ENCODE measurements at places on chromosomes 4 and X.

DNA sequence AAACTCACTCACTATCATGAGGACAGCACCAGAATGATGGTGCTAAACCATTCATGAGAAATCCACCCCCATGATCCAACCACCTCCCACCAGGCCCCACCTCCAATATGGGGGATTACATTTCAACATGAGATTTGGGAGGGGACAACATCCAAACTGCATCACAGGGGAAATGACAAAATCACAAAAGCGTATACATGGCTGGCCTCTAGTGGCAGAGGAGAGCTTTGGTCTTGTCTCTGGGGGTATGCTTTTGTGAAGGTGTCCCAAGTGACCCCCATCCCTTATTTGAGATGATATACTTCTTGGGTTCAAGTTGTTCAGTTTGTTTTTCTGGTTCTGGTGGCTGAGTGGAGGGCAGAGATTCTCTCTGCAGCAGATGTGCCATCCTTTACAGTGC, 8.5 kb upstream of the SETD7 start:
- no peak for DNase-seq

GRCh38 chr4:140183270-140183669, 29.3 kb upstream of the MAML3 start:
- DNase-seq: no peak

DNA sequence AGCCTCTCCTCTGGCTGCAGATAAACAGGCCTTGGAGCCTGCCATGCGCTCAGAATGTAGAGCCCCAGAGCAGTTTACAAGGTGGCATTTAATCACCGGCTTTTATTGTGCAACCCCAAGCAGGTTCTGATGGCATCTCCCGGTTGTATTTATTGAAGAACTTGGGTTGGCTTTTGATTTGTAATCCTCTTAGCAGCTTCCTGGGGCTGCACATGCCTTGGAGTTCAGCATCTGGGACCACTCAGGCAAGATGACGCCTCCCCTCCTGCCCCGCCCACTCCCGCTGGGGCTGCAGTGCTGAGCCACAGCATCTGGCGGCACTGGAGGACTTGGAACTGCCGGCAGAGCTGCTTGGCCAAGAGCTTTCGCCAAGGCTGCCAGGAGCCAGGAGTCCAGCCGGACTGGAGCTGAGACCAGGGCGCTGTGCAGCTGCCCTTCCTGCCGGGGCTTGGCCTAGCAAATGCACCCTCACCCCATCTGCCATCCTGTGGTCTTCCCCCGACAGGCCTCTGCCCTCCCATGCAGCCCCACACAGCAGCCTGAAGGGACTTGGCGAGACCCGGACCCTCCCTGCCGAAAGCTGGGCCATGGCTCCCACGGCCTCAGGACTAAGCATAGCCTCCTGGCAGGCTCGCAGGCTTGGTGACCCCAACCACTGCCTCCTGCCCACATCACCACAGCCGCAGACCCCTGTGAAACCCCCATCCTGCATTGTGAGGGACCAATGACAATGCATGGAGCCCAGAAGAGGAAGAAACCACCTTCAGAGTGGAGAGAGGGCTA, 5.4 kb downstream of the HTRA3 start:
- no peak for DNase-seq

- DNase-seq: no peak
Measured at GRCh38 chrX:57596109-57596508, 4.3 kb downstream of the ZXDB start.

GRCh38 chr4:89301902-89302301, 5.7 kb downstream of the GPRIN3 start:
- no peak for DNase-seq

DNA sequence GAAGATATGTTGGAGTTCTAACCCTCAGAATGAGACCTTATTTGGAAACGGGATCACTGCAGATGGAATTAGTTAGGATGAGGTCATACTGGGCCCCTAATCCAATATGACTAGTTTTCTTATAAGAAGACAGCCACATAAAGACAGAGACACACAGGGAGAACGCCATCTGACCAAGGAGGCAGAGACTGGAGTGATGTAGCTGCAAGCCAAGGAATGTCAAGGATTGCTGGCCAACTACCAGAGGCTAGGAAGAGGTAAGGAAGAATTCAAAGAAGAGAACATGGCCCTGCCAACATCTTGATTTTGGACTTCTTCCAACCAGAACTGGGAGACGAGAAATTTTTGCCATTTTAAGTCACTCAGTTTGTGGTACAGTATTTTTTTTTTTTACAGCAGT, 152.8 kb upstream of the DIPK2B start:
- DNase-seq: no peak

DNA sequence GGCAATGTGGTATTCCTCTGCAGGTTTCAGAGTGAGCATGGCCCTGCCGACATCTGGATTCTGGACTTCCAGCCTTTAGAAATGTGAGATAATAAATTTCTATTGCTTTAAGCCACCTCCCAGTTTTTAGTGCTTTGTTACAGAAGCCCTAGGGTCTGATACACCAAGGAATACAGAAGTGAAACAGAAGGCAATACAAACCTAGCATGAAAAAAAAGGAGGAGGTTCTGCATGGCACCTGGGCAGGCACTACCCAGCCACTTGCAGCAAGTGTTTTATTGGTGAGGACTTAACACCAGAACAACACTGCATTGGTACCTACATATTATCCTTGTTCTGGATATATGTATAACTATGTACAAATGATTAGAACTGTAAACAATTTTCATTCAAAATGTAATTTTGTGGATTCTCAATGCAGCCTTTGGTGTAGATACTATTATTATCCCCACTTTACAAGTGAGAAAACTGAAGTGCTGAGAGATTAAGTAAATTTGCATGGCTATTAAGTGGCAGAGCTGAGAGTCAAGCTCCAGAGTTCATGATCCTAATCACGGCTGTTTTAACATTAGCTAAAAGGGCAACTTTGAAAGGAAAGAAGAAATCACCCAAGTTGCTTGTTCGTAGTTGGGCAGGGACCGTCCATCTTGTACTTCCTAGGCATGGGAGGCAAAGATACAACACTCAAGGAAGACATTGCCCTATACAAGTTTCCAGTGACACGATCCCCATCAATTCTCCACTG, 71.8 kb downstream of the IL21 start:
- DNase-seq: no peak

GRCh38 chr4:82705928-82706300, 92.7 kb downstream of the SCD5 start:
- DNase-seq: no peak

DNA sequence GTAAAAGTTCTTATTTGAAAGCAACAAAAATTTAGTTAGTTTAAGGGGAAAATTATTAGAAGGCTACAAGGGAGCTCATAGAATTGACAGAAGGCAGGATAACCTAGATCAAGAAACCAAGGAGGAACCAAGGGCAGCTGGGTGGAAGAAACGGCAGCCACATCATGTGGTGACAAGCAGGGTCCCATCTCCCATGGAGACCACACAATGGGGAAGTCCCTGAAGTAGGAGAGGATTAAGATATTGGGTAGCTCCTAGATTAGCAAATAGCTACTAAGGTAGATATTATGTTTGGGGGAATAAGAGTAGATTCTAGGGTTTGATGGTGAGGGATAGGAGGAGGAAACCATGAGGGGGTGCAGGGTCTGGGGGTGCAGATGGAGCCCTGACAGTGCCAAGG, 48.0 kb upstream of the TMEM154 start:
- DNase-seq: no peak

- no peak for DNase-seq
Measured at GRCh38 chr4:164639001-164639400, 114.9 kb upstream of the SMIM31 start.

- no peak for DNase-seq
Measured at GRCh38 chrX:153670748-153671588, 2.6 kb downstream of the PNCK start.

GRCh38 chr4:20137176-20137575, 114.5 kb upstream of the SLIT2 start:
- no peak for DNase-seq

- DNase-seq: no peak
Measured at GRCh38 chr4:85489273-85489981, 14.5 kb downstream of the ARHGAP24 start.

DNA sequence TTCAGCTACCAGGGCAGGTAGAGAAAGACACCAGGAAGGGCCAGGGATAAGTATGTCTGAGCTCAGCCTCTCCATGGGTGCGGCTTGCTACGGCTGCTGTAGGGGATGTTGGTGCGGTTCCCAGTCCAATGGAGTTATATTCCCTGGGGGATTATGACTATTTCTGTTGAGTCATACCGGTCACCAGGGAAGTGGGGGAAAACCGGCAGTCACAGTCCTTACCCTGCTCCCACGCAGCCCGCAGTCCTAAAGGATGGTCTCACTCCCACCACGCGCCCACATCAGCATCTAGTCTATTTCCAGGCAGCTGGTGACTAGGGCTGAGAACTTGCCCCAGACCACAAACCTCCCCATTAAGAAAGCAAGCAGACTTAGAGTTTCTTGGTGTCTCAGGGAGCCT, 191.6 kb downstream of the VEGFC start:
- DNase-seq: no peak

DNA sequence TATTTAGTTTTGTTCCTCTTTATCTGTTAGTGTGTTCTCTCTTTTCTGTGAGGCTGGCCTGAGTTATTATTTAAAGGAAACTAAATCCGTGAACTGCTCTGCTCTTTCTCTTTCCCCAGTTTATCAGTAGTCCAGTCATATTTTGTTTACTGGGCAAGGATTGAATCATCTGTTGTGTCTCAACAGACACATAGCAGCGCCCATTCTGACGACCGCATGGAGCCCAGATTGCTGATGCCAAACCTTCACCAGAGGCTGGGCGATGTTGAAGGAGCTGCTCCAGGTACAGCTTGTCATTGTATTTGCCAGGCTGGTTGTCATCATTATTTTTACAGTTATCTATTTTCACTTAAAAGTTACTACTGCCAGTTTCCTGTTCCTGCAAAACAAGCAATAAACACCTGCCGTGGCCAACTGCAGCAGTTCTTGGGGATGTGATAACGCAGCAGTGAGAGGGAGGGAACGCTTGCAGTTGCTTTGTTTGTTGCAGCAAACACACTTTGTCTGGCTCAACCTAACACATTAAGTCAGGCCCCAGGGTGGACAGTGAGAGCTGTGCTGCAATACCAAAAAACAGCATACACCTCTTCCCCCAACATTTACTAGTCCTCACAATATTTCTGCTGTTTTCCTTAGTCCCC, 10.1 kb downstream of the REELD1 start:
- DNase-seq: no peak

- DNase-seq: no peak
Measured at GRCh38 chr4:189974056-189974455, 33.4 kb downstream of the FRG1 start.

GRCh38 chr4:106507440-106507839, 138.9 kb upstream of the GIMD1 start:
- DNase-seq: no peak

Measured in GM12891 (cell line).